NCI-H2029 (cell line): ENCODE measurements at places on chromosomes 2 and 18.
A peak's percentile ranks its signal among the peaks of the same experiment; 100 is the strongest.

GRCh38 chr18:6561420-6561861 lies 146.7 kb upstream of the L3MBTL4 start:
- DNase-seq, result no peak

DNA sequence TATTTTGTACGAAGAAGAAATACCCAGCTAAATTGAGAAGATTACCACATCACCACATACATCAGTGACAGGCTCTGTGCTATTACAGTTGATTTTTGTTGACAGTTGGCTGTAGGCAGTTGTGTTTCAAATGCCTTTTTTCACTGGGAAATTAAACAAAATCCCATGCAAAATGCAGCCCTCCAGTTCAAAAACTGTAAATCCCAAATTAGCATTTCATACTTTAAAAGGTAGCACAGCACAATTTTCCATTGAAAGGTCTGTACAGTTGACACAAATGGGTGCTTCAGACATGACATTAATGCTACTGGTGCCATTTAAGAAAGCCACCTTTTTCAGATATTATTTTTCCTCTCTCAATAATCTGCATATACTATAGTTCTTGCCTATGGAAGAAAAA lies 807.2 kb downstream of the BCL11A start:
- DNase-seq, result no peak

- no peak for DNase-seq
Observed at GRCh38 chr2:198664321-198664720, 793.4 kb downstream of the SATB2 start.

DNA sequence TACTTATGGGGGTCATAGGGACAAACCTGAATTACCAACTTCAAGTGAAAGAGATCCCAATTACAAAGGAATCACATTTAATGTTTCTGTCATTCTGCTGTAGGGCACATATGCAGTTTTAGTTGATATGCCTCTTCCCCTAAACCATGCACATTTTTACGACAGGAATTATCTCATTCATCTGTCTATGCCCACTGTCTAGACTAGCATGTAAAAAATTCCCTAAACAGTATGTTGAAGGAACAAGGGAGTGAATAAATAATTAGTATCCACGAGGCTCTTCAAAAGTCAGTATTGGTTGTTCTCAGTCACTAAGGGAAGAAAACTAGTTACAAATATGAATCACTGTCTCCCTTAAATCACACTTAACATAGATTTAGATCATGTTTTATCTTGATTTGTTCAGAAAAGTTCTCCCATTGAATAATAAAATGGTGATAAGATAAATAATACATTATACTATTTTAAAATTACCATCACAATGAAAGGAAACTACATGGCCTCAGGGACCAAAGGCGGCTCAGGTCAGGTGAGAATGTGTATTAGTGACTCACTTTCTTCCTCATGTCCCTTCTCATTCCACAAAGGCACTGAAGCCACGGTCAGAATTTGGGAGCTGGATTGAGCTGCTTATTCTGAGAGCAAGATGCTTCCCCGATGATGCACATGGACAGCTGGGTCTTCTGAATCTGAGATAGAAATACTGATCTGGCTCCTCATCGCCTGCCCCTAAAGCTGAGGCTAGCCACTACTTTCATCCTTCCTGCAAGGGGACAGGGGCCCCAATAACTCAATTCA lies 29.1 kb downstream of the DYM start:
- no peak for DNase-seq

DNA sequence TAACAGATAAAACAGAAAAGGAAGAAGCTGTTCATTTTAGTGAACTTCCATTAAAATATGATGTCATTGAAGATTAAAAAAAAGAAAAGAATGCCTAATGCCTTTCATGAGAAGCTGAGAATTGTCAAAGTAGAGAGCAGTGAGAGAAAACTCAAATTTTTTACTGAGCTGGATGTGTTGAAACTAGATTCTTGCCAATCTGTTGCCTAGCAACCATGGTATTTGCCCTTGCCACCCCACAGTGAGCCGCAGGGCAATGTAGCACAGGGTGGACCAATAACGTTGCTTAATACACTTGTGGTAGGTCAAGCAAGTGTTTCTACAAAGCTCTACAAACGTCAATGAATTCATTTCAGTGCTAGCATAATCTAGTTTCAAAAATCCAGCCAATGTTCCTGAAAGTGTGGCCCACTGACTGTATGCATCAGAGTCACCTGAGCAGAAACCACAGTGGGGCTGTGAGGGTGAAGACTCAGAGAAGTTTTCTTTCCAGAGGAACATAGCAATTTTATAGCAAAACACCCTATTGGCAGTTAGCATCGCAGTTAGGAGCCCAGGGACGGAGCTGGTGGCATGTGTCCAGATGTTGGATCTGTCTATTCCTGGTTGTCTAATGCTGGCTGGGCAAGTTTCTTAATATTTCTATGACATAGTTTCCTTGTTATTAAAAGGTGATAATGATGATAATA lies 132.2 kb downstream of the DOCK10 start:
- DNase-seq, result peak; percentile 14

GRCh38 chr18:6711467-6711866 lies 18.0 kb upstream of the ARHGAP28 start:
- DNase-seq, result no peak

DNA sequence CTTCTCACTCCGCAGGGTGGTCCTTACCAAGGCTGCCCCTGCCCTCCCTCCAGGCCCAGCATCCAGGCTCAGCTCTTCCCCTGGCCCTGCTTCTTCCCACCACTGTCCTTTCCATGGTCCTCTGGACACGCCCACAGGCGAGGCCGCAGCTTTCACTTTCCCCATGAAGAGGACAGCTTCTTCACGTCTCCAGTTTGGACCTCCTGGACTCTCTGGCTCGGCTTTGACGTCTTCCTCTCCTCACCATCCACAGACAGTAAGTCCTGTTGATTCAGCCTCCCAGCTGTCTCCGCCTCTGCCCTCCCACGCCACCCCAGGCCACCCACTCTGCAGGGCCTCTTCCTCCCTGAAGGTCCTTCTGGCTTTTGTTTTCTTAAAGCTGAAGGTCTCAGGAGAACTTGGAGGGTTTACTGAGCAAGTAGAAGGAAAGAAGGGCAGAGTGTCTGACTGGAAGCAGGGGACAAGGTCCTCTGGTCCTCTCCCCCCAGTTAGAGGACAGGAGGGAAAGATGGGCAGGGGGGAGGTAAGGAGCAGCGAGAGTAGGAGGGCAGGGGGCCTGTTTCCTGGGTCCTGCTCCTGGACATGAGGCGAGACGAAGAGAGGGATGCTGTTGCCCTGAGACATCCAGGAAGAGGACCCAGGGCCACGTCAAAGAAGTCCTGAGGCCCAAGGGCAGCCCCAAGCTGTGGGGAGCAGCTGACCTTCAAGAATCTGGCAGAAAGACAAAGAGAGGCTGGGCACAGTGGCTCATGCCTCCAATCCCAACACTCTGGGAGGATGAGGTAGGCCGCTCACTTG lies 24.7 kb upstream of the NMUR1 start:
- no peak for DNase-seq

- no peak for DNase-seq
Observed at GRCh38 chr2:197307236-197307932, 3.2 kb downstream of the ANKRD44 start.

DNA sequence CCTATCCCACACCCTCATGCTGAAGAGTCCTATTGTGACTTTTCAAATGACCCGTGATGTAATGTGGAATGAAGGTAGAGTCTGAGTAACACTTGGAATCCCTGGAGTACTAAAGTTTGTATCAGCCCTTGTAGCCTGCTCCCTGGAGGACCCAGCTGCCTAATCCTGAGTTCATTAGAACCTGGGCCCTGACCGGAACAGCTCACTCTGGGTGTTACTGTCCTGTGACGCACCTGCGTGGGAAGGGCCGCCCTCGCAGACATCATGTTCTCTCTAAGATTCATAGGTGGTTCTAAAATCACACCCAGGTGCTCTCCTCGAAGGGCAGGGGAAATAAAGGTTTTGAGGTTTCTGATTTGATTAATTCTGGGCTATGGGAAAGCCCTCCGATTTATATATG lies 62.3 kb downstream of the NCK2 start:
- no peak for DNase-seq

DNA sequence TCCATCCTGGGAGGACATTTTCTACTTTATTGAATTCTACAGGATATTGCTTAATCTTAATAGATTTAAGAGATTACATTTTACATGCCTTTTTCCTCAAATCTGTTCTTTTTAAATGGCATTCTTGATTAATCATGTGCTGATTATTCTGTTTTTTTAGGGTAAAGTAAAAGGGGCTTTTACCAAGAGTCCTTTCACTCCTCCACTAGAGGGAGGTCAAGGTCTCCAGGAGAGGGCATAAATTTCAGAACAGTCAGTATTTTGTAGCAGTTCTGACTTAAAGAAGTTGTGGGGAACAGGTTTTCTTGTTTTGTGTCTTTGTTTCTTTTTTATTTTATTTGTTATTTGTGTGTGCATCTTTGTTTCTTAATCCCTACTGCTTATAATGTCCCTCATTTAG lies 25.4 kb downstream of the WDR75 start:
- DNase-seq, result no peak

DNA sequence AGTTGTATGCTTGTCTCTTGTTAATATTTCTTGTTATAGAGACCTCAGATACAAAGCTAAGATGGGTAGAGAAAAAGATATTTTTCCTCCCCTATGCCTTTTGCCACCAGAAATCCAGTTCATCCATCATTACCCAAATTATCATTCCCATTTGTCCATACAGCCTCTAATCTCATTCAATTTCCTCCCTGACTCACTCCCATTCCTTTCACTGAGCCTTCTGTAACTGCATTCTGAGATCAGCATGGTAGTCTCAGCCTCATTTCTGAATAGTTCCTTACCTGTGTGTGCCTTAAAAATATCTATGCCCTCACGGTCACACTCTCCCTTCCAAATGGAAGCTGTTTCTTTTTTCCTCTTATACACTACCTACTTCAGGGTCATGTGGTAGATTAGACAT lies 15.7 kb upstream of the PIK3C3 start:
- DNase-seq, result no peak

DNA sequence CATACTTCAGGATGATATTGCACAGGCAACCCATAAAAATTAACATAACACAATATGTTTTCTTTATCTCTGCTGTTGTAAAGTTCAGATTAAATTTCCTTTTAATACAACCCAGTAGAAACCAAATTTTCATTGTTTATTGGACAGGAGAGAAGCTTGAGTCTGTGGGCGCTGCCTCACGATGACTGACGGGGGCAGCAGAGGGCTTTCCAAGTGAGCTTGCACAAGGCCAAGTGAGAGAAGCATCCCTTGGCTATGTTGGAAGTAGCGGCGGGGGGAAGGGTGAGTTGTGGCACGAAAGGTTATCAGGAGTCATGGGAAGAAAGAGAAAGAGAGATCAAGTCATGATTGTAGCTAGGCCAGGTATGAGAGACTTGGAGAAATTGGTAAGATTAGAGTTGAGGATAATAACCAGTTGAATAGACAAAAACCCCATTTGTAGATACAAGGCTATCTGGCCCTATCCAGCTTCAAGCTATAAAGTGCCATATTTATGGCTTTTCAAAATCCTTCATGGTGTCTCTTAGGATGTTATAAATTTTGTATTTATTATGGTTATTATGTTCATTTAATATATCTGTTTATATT lies 413.7 kb upstream of the FAM98A start:
- DNase-seq, result peak; percentile 24

GRCh38 chr2:191255756-191256312 lies 10.6 kb downstream of the MYO1B start:
- DNase-seq, result no peak

- peak; percentile 91 for DNase-seq
Observed at GRCh38 chr2:109382951-109383350, 230.8 kb downstream of the SEPTIN10 start.

DNA sequence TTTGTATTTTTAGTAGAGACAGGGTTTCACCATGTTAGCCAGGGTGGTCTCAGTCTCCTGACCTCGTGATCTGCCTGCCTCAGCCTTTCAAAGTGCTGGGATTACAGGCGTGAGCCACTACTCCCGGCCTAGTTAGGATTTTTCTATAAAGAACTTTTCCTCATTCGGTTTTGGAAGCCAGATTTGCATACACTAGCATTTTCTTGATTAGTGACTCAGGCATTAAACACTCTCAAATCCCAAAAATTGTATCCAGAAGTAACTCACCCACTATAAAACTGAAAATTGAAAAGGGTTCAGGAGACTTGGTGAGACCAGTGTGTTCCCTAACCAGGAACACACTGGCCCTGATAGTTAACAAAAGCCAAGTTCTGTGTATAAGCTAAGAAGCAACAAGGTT lies 25.2 kb downstream of the EIF2AK3 start:
- DNase-seq, result no peak

DNA sequence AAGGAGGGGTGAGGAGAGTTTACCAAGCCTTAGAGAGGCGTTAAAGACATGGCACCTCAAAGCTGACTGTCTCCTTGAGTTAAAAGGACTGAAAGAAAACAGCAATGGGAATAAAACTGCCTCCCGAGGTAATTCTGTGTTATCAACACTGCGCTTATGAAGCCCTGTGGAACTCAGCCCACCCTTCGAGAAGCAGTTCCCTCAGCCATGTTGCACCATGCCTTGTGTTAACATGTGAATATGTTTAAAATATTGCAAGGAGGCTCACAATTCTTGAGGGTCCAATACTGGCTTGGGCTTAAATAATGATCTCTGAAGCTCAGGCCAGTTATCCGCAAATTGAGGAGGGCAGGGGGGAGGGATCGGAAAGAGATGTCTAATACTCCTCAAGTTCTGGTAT lies 14.7 kb downstream of the KLF7 start:
- no peak for DNase-seq

DNA sequence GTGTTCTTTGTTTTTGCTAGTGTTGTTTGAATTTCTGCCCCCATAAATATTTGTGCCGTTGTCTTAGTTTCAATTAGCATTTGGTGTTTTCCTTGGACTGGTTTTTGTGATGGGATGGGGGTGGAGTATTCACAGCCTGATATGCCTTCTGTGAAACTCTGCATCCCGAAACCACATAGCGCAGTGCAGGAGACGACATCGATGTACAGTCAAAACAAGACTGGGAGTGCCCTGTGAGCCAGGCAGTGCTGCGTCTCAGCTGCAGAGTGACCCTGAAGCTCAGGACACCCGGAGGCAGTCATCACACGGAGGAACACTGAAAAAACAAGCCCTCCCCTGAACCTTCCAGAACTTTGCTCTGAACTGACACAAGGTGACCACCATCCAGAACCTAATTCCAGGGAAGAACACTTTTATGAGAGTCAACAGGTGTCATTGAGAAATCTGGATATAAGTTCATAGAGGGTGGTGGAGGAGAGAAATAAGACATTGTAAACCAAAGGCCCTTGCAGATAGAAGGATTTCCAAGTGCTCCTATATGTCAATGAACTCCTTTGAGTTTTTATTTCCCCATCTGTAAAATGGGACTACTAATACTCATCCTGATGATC lies 61.2 kb upstream of the CABLES1 start:
- no peak for DNase-seq

- peak; percentile 16 for DNase-seq
Observed at GRCh38 chr18:50819027-50819727, 639 bp downstream of the MRO start.

- no peak for DNase-seq
Observed at GRCh38 chr2:42510608-42511243, 16.9 kb upstream of the KCNG3 start.

- peak; percentile 12 for DNase-seq
Observed at GRCh38 chr2:161223139-161223732, 63.0 kb downstream of the TANK start.
